Stimulated activated CD8-positive, alpha-beta memory T cell treated with anti-CD3 and anti-CD28 coated beads, Interleukin-15, amount 100 ng/mL, for 24 hours (primary cell): ENCODE measurements at places on chromosomes 4 and X.

- DNase-seq: no peak
Observed at GRCh38 chr4:74056114-74056857, 17.8 kb upstream of the CXCL3 start.

DNA sequence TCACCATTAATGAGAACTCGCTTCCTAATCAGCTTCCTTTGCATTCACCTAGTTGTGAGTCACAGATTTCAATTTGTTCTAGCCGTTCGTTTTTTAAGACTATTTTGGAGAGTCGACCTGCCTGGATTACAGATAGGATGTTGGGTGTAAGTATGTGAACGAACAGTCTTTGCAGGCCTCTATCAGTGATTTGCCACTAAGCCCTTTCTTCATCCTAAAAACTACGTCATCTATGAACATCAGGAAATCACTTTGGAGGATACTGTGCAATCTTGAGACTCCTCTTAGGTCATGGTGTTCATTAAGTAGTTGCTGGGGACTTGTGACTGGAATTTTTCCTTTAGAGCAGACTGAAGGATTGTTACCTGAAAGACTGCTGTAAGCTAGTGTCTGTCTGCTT is 1.1 kb downstream of the POLA1 start:
- DNase-seq: no peak

- DNase-seq: no peak
Observed at GRCh38 chrX:3638280-3638873, 75.1 kb downstream of the PRKX start.

GRCh38 chr4:16205298-16206164 is 20.7 kb downstream of the TAPT1 start:
- DNase-seq: no peak

GRCh38 chr4:152524427-152524826 is 11.5 kb downstream of the FBXW7 start:
- no peak for DNase-seq

DNA sequence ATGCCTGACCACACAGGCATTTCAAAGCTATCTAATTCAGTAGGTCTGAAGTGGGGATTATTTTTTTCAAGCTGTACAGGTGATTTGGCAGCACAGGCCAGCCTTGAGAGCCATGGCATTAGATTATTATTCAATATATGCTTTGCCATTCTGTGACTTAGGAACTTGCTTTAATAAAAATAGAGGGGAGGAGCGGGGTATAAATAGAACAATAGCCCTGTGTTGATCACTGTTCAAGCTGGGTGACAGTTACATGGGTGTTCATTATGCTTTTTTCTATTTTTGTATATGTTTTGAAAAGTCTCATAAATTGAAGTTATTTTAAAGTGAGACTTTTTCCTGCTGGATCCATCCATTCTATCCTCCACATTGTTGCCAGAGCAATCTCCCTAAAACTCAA is 20.3 kb downstream of the HUWE1 start:
- DNase-seq: no peak

DNA sequence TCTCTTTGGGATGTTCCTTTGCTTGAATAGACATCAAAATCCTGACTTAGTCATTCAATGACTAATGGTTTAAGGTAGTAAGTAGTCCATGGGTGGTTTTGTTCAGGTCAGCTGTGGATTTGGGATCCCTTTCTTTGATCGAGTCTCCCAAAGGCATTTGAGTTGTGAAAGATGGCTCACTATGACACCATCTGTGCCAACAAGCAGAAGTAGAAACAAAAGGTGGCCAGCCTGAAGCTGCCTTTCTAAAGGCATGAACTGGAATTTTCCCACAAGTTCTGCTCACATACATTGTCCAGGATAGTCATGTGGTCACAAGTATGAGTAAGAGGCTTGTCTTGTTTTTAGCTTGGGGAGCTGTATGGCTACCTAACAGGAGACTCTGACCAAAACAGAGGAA is 129.9 kb downstream of the CCNG2 start:
- no peak for DNase-seq

GRCh38 chr4:176230836-176231235 is 35.5 kb upstream of the SPATA4 start:
- no peak for DNase-seq
